Right lobe of liver (tissue), 6 donors: ENCODE measurements at places on chromosomes 4 and X. TPM values are rescaled to one million over a fixed set of nuclear protein-coding genes. Genes with fewer than 3 reads are reported as not detected.

DDX3X gene
- 85.1 TPM for total RNA-seq

DNA sequence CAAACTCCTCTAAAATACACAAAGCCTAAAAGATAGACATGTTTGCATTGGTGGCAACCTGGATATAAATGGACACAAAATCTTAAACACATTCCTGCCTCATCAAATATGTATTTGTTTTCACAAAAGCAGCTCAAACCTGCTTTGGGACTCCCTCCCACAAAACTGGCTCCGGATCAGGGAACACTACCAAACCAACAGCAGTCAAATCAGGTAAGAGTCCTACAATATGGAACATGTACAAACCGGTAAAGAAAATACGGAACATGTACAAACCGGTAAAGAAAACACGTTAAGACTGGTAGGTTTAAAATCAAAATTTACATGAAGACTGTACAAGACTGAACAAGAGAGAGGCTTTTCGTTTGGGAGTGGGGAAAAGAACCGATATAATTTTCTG, 4.3 kb downstream of the AMTN start:
- no peak for DNase-seq
- H3K27ac ChIP-seq, result no peak overlapping the region
- H3K4me1 ChIP-seq, result no peaks in the 10 kb centered on the region
- no peaks in the 10 kb centered on the region for H3K27me3 ChIP-seq
- no peak overlapping the region for H3K4me3 ChIP-seq
- no peaks in the 10 kb centered on the region for H3K36me3 ChIP-seq

DCAF4L1 gene
- 0.31 TPM for total RNA-seq

- H3K27me3 ChIP-seq, result no peaks in the 10 kb centered on the region
- DNase-seq, result no peak
- H3K4me1 ChIP-seq, result no peaks in the 10 kb centered on the region
- no peak overlapping the region for H3K27ac ChIP-seq
Measured at GRCh38 chr4:58303456-58303855, 1193.3 kb upstream of the IGFBP7 start.

- DNase-seq, result no peak
- H3K27me3 ChIP-seq, result no peaks in the 10 kb centered on the region
- no peak overlapping the region for H3K4me3 ChIP-seq
Measured at GRCh38 chrX:19334945-19335626, 8.6 kb upstream of the PDHA1 start.

DNA sequence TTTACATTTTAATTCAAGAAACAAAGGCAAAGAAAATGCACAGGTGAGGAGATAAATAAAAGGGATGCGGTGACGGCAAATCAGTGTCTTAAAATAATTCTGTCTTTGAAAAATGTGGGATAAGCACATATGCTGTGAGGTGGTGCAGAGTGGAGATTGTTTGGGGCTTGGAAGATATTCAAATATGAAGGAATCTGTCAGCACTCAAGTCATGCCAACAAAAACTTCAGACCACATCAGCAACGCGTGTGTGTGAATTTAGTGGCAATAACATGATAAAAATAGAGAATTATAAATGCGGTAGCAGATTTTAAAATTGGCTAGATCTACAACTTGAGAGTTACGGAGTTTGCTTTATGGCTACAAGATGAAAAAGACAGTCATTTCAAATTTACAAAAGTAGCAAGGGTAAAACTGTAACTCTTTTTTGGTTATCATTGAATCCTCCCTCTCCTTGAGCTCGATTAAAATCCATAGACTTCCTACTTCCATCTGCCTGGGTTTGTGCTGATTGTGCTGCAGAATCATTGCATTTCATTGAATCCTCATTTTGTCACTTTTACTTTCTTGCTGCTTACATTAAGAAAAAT, 71.5 kb upstream of the VCX2 start:
- no peaks in the 10 kb centered on the region for H3K27me3 ChIP-seq
- no peak overlapping the region for H3K4me3 ChIP-seq
- no peaks in the 10 kb centered on the region for H3K36me3 ChIP-seq

DNA sequence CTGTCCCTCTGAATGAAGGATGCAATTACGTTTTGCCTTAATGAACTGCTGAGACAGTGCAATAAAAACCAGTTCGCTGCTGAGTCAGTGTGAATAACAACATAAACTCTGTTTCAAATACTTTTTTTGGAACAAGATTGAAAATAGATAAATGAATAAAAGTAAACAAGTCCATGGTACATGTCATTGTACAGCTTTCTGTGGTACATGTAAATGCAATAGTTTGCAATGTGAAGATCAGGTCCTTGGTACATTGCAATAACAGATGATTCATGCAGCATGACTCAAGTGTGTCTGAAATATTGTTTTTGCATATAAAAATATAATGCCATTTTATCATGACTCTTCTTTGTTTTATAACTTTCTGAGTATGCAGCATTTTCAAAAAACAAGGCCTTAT, 193.4 kb upstream of the PACRGL start:
- H3K4me3 ChIP-seq, result no peak overlapping the region
- no peaks in the 10 kb centered on the region for H3K27me3 ChIP-seq
- no peaks in the 10 kb centered on the region for H3K36me3 ChIP-seq
- H3K27ac ChIP-seq, result no peak overlapping the region
- no peak for DNase-seq

POU3F4 gene
- not detected for total RNA-seq
